ENCODE measurements at places on chromosomes 5 and 9.

- DNase-seq, result no peak
Observed at GRCh38 chr5:157682257-157682656, 10.9 kb downstream of the C5orf52 start.

DNA sequence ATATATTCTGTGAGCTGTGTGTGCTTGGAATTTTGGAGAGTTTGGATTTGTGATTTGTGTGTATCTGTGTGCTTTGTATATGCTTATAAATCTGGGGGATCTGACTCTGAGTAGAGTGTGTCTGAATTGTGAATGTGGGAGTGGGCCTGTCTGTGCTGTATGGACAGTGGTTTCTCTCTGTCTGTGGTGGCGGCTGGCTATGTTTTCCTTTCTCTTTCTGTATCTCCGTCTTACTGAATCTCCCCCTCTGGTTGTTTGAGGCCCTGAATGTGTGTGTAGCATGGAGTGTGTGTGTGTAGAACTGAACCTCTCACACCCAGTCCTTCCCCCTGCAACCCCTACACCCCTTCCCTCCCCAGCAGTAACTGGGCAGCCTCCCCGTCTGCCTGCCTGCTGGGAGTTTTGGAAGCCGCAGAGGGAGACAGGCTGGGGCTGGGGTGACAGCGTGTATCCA is 4.7 kb downstream of the CXXC5 start:
- DNase-seq, result no peak

DNA sequence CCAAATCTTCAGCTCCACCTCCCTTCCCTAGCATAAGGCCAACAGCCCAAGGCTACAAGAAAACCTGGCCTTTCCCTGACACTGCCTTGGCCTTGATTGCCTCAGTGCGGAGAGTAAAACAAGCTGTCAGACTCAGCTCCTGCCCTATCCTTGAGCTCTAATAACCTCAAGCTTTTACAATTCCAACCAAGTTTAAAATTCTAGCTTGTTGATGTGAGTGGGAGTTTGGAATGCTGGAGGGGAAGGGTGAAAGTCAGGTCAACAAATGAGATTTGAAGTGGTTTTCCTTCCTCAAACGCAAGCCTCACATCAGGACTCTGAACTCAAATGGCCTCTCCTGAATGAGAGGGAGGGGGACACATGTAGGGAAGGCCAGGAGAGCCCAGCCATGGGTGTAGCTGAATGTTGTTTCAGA is 197.0 kb upstream of the VLDLR start:
- DNase-seq, result no peak

GRCh38 chr9:10168241-10168640 is 444.6 kb downstream of the PTPRD start:
- DNase-seq, result no peak

DNA sequence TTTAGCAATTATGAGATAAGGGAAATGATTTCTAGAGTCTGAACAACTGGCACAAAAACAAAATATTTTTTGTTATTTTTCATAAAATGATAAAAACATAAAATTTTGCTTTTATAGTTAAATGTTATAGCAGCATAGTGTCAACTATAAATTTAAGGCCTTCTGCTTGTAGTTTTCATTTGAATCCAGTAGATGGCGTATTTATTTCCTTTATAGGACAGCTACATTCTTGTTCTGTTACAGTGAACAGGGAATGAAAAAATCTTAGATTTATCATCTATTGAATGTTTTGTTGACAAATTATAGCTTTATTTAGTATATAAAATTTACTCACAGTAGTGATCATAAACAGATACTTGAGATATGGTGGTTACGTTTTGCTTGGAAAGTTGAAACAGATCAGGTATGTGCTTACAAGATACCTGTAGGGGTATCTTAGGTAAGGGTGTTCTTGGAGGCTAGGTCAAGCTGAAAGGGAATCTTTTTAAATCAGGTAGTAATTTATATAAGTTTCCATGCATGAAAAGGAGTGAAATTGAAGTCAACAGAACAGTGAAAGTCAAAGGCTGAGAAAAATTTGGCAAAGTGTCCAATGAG is 239.3 kb upstream of the GRIN3A start:
- no peak for DNase-seq

GRCh38 chr9:76136986-76137385 is 246.5 kb downstream of the PCSK5 start:
- DNase-seq, result peak; percentile 57

GRCh38 chr5:6248132-6248531 is 130.2 kb downstream of the MED10 start:
- DNase-seq, result no peak

- no peak for DNase-seq
Observed at GRCh38 chr5:129760636-129761325, 12.9 kb downstream of the MINAR2 start.

- no peak for DNase-seq
Observed at GRCh38 chr5:170832241-170832640, 29.6 kb upstream of the RANBP17 start.

GRCh38 chr5:88826646-88827585 is 56.1 kb downstream of the MEF2C start:
- DNase-seq, result no peak

- DNase-seq, result no peak
Observed at GRCh38 chr9:135939351-135940265, 21.6 kb downstream of the UBAC1 start.

DNA sequence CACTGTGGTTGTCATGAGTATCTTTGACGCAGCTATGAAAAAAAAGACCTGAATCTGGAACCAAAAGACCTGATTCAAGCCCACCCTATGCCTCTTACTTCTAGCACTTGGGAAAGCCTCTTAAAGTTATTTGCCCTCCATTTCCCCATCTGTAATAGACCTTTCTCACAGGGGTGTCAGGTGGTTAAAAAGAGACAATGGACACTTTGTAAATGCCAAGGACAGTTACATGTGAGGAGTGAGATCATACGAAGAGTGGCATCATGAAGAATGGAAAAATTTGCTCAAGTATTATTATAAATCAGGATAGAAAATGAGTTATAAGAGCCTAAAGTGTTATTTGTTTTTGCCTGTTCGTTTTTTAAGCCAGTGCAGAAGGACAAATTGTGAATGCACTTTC is 46.5 kb downstream of the ACTL7B start:
- DNase-seq, result no peak

DNA sequence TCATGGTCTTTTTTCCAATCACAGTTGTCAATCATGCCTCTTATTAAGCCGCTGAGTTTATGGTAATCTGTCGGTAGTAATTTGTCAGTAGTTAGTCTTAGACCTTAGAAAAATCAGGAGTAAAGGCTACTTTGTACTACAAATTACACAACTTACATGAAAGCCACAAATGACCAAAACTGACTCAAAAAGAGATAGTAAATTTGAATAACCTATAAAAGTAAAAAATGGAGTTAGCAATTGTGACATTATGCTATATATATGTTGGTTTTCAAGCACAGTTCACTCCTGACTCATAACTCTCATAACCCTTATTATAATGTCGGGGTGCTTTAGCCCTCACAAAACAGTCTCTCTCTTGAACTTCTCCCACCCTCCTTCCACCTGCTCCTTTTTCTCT is 251.8 kb downstream of the ROR2 start:
- no peak for DNase-seq

- no peak for DNase-seq
Observed at GRCh38 chr9:116673375-116673774, 13.7 kb upstream of the TRIM32 start.

- no peak for DNase-seq
Observed at GRCh38 chr5:72540759-72541438, 33.7 kb upstream of the ZNF366 start.

GRCh38 chr5:82772281-82772680 is 304.9 kb downstream of the TMEM167A start:
- DNase-seq, result no peak

DNA sequence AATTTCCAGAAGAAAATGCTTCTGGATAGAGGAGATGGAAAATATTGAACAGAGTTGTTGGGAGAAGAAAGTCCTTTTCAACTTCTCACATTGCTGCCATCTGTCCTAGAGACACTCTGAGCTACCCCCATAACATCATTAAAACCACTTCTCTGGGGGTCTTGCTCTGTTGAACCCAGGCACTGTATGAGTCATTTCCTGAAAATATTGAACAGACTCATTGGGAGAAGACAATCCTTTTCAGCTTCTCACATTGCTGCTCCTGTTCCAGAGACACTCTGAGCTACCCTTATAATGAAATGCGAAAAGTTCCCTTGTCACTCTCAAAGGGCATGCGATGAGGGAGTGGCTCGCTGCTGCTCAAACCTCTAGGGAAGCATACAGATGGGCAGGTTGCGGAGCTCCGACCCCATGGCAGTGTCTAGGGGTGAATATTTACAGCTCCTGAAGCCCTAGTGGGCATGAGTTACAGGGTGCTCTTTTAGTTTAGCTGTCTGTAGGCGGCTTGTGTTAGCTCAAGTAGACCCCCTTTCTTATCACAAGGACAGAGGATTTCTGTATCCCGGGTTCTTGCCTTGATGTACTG is 90.7 kb downstream of the CDKN2A start:
- no peak for DNase-seq

GRCh38 chr5:94431696-94432095 is 186.7 kb downstream of the KIAA0825 start:
- no peak for DNase-seq

- DNase-seq, result no peak
Observed at GRCh38 chr9:107594908-107595530, 105.5 kb upstream of the KLF4 start.
